ENCODE measurements at places on chromosomes 4 and X.

- DNase-seq, result no peak
These were observed at the start of gene STOX2 for GRCh38 chr4:183905081-183905592. TSS of gene STOX2 (plus strand) at chr4:183905307. CDS start at chr4:183906791, 1,484 bp downstream.

DNA sequence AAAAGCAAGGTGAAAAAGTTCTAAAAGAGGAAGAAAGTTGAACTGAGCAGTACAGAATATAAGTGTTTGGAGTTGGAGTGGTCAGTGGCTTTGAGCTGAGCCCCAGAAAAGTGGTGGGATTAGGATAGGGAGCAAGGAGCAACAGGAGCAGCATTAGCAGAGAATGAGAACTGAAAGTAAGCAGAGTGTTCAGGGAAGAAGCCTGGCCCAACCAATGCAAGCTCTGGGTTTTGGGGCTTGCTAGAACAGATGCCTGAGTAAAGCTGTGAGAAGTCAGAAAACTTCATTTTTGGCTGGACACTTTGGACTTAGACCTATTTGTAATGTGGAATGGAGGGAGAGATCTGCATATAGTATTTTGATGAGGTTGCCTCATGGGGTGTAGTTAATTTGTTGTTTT lies 17.8 kb downstream of the JADE1 start:
- no peak for DNase-seq

DNA sequence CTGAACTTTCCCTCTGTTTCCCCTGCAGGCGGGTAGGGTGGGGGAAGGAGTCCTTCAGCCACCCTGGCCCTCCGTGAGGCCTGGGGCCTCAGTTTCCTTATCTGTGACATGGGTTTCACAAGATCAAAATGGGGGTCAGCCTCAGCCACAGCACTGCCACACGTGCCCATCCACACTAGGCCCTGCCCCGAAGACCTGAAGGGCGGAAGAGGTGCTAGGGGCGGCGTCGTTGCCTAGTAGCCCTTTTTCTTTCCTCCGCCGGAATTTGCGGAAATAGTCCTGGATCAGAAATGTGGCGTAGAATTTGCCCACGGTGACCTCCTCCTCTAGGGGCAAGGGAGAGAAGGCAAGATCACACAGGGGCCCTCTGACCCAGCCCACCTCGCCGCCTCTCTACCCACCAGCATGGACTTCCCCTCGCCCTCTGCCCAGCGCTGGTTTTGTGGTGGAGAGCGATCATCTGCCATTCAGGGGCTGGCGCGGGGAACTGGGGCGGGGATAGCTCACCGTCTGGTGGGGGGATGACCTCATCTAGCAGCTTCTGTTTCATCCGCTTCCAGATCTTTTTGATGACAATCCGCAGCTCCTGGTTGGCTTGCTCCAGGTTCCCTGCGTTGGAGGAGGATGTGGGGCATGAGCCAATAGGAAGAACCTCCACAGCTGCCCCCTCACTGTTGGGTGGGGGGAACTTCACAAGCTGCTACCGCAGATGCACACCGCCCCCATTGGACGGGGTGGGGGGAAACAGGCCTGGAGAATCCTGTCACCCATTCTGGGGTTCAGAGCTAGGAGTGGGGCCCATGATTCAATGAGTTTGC lies 9.7 kb upstream of the SYP start:
- no peak for DNase-seq

DNA sequence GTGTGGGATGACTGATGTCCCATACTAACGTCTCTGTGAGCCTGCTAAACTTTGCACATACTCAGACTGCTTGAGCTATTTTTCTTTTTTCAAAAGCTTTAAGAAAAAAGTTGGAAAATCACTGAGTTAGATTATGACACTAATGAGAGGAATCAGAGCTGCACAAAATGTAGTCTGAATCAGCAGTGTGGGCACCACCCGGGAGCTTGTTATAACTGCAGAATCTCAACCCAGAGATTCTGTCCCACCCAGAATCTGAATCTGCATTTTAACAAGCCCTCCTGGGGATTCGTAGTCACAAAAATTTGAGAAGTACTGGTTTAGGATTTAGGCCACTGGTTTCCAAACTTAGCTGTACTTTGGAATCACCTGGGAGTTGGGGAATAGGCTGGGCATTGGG lies 102.1 kb upstream of the MID1IP1 start:
- no peak for DNase-seq

DNA sequence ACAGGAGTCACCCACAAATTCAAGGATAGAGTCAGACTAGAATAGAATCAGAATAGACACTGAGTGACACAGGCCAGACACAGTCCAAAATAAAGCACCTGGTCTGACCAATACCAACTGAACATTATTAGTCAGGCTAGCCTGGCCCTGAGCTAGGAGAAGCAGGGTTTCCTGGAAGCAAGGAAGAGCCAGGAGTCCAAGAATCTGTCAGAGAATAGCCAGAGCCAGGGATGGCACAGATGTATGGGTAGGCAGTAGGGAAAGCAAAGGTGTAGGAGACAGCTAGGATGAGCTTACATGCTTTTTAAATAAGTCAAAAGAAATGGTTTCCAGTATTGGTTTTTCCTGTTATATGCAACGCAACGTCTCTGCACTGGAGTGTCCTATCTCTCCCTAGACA lies 3.7 kb downstream of the BTC start:
- no peak for DNase-seq
